Amygdala (tissue), 56 donors: ENCODE measurements at places on chromosomes 12 and 14.

GRCh38 chr12:120904197-120904773 lies at the start of gene SPPL3:
TSS of gene SPPL3 (minus strand) at chr12:120904358. CDS start at chr12:120903867, 491 bp downstream.
- peak; percentile 72 for DNase-seq

GRCh38 chr14:51534610-51535011 lies 117.1 kb upstream of the FRMD6 start:
- DNase-seq = no peak

GRCh38 chr14:58535044-58535443 lies 102.7 kb upstream of the DACT1 start:
- DNase-seq = no peak

- DNase-seq = no peak
Measured at GRCh38 chr14:61642614-61642982, 52.7 kb upstream of the HIF1A start.

GRCh38 chr14:93055651-93056115 lies 60.0 kb downstream of the ITPK1 start:
- DNase-seq = no peak

GRCh38 chr14:96285667-96286066 lies 29.7 kb downstream of the BDKRB1 start:
- no peak for DNase-seq

DNA sequence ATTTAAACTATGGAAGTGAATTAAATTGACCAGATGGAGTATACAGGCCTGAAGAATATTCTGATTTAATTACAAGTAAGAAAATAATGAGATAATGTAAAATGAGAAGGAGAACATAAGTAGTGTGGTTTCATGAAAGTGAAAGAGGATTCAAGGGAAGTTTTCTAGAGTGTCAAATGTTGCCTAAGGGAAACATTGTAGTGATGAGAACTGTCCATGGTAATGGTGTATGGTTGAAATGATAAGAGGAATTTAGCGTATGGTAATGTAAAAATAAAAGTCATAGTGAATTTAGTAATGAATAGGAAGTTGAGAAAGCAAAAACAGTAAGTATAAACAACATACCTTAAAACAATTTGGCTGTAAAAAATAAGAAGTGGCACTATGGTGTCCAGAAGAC lies 1954.6 kb upstream of the FLRT2 start:
- no peak for DNase-seq

DNA sequence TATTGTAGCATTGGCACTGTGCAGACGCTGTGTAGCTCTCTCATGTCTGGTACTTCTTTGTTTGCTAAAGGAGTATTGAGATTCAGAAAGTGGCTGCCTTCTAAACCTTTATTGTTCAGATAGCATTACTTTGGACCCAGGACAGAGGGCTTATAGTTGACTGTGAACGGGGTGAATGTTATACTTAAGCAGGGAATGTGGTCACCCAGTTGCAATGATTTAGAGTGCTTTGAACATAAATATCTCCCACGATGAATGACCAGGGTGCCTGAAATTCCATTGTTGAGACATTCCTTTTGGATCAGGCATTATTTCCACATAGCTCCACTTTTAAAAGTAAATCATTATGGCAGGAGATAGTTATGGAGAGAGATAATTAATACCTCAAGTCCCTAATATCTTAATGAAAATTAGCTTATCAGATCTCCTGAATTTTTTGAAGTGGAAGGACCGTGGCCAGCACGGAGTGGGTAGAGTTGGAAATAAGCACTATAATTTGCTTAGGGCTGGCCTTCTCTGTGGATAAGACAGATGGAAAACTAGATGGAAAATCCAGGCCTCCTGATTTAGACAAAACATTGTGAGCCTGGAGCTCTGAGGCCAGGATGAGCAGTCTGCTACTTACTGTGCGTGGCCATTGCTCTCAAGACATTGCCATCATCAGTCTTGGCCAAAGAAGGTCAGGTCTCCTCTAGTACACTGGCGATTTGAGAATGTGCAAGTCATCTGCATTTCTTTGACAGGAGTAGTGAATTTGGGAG lies 114.5 kb downstream of the ETV6 start:
- DNase-seq = no peak

GRCh38 chr12:50102131-50102531 lies 1.7 kb upstream of the GPD1 start:
- DNase-seq = peak; percentile 33
